ENCODE measurements at places on chromosomes 4 and X.

- DNase-seq: no peak
Measured at GRCh38 chrX:143002206-143002605, 23.5 kb upstream of the SPANXN4 start.

GRCh38 chr4:1154126-1154522 lies 18.3 kb downstream of the SPON2 start:
- no peak for DNase-seq

DNA sequence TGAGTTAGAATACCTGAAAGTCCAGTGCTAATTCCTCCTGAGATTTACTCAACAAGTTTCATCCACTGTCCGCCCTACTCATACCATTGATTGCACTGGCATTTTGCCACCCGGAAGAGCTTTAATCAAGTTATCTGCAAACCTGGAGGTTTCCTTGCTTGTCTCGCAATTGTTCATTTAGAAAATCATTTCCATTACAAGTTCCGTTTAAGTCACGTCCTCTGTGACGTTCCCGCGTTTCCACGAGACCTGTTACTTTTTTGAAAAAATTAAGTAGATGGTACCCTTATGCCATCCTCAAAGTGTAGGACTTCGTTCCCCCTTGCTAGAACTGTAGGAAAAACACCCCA lies 761 bp upstream of the FRYL start:
- DNase-seq: no peak

DNA sequence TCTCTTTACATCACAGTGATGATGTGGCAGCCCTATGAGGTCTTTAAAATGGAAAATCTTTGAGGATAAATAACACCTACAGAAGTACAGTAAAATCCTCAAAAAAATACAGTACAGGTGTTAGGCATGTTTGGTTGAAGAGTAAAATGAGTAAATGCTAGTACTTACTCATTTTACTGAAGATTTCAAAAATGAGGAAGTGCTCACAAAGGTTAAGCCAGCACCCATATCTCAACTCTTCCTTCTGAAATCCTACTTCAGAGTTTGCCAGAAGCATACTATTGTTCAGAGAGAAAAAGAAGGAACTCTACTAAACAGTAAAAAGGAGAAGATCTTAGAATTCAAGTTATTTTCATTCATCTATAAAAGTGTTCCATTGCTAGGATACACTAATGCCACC lies 130.9 kb downstream of the CBR4 start:
- DNase-seq: no peak

DNA sequence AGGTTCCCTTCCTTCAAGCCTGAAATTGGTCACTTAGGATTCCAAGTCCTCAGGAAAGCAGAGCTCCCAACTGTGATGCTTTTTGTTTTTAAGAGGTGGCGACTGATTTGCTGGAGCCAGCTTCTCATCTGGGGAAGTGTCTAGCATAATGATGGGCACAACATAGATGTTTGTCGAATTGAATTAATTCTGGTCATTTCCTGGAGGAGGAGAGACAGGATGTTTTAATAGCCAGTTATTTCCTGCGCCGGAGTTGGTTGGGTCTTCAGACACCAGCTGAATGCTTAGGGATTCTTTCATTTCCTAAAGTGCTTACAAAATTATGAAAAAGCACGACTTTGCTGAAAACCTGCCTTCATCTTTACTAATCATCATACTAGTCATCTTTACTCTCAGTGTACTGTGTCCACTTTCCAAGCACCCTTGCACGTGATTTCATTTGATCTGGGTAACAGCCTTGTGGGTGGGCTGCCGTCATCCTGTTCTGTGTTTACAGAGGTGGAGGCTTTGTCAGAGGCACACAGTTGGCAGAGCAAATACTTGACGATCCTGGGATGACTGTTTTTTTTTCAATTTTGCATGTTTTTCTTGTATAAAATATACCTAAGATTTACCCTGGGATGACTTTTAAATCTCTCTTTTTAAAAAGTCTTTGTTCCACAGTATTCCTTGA lies 49.5 kb downstream of the RGS12 start:
- DNase-seq: no peak

- DNase-seq: no peak
Measured at GRCh38 chrX:150257353-150258175, 105.6 kb upstream of the MAMLD1 start.

DNA sequence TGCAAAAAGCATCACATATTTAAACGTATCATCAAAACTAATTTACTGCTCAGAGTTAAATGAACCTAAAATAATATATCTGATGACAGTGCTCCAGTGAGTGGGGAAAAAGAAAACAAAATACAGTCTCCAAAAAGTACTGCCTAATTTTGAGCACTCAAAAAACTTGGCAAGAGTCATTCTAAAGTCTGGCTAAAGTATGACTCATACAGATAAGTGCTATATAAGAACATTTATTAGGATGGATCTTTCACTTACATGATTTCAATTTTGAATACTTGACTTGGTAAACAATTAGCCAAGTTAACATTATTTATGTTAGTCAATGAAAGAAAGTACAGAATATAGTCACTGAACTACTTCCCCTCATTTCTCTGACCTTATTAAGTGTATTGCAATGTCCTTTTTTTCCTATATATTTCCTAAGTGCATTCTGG lies 27.2 kb downstream of the FBXO8 start:
- DNase-seq: peak; percentile 13

GRCh38 chrX:107935664-107936433 lies 46.3 kb downstream of the TEX13B start:
- DNase-seq: peak; percentile 14

GRCh38 chrX:63686878-63687714 lies 97.9 kb downstream of the ARHGEF9 start:
- DNase-seq: peak; percentile 3

- no peak for DNase-seq
Measured at GRCh38 chr4:170256807-170257206, 167.1 kb upstream of the AADAT start.

- DNase-seq: no peak
Measured at GRCh38 chr4:19992471-19993093, 259.1 kb upstream of the SLIT2 start.

DNA sequence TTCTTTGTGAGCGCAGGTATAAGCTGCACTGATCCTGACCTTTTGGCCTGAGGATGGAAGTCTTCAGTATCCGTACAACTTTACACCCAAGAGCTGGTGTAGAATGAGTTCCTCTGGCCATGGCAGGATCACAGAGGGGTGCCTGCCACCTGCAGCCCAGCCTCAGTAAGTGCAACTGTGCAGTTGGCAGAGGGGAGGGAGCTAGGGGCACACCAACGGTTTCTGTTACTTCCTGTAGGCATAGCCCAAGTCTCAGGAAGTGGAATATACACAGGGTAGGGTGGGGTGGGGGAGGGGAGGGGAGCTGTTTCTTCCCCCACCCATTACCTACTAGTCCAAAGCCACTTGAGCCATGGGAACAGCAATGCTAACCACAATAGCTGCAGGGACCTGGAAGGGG lies 85.4 kb upstream of the GBA3 start:
- peak; percentile 28 for DNase-seq

DNA sequence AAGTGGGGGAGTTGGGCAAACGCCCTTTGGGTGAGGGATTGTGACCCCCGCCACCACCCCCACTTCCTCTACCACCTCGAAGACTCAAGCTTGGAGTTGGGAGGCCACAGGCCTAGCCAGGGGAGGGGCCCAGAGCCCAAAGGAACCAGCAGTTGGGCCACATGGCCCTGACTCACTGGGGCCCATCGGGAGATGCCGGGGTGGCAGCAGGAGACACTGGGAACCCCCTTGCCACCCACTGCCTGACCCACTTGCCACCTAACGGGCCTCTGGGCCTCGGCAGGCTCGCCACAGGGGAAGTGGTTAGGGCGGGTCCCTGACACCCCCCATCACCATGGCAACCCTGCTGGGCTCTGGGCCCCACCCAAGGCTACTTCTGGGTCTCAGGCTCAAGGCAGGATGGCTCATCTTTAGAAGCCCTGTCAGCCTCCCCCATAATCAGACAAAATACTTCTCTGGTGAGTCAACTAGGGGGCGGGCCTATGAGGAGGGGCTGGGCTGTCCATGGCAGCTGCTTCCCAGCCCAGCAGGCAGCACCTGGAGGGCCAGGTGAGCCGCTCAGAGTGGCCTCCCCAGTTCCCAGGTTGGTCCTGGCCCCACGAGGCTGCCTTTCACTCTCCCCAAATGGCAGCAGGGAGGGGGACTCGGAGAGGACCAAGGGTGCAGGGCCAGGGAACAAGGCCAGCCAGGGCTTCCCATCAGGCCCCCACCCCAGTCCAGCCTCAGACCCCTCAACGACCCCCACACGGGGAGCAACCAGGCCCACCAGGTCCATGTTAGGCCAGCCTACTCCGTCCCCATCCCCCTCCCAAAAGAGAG lies 5.6 kb downstream of the FLNA start:
- peak; percentile 92 for DNase-seq

DNA sequence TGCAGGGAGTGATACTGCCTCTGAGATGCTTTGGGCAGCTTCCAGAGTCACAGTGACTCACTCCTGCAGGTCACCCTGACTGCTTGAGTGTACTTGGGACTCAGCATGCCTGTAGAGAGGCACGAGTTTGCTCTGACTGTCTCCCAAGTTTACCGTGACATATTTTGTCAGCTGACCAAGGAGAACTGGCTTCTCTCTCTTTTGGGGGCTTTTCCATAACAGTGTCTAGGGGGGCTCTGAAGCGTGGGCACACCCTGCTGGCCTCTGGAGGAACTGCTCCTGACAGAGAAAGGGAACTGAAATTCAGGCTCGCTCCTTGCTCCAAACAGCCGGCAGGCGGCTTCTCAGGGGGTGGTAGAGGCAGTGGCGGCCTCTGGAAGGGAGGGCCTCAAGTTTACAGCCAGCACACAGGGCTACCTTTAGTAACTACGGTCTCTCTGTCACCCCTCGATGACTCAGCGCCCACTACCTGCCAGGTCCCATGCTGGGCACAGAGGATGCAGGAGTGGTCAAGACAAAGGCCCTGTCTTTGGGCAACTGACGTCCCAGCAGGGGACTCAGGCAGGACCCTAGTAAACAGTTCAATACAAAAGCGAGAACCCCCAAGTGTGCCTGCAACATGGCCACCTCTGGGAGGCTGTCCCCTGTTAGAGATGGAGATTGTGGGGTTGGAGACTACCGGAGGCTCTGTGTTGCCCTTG lies 17.8 kb downstream of the ZNF185 start:
- DNase-seq: no peak

DNA sequence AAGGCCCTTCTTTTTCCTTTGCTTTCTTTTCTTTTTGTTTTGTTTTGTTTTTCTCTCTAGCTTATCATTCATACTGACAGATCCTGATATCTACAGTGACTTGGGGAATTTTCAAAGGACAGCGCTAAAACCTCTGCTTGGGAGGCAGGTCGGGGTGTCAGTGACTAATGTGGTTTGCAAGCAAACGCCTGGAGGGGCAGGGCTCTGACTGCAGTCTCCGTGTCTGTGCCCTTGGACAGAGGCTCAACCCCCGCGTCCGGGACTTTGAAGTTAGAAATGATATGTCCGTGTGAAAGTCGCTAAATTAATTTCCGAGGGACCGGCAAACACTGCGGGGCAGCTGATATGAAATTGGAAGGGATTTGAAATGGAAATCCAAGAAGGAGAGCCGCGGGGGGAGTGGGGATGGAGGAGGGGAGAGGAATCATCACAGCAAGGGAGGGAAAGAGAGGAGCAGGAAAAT lies 312.4 kb downstream of the DHRSX start:
- DNase-seq: peak; percentile 27

- DNase-seq: peak; percentile 64
Measured at GRCh38 chr4:31788676-31789075, 1068.5 kb downstream of the PCDH7 start.

- DNase-seq: no peak
Measured at GRCh38 chrX:351736-352135, 33.1 kb upstream of the GTPBP6 start.

GRCh38 chrX:57266871-57267270 lies 19.6 kb upstream of the FAAH2 start:
- no peak for DNase-seq

DNA sequence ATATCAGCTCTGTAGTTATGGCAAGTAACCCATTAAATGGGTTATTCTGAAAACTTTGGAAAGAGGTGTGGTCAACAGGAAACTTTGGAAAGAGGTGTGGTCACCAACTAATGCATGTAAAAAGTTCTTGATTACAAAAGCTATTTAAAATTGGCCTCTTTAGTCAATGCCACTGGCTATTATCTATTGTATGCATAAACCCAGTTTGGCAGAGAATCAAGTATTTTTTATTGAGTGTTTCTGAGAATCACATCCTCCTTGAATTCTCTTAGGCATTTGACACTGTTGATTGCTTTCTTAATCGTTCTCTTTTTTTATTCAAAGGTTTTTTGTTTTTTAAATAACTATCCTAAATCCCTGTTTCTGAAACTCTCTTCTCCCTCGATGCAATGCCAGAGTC lies 7.5 kb downstream of the P2RY4 start:
- DNase-seq: no peak

GRCh38 chrX:108348525-108348924 lies 89.7 kb downstream of the COL4A6 start:
- DNase-seq: no peak

- no peak for DNase-seq
Measured at GRCh38 chr4:74042681-74043080, 4.2 kb upstream of the CXCL3 start.

- DNase-seq: no peak
Measured at GRCh38 chr4:189202182-189202868, 738.3 kb upstream of the FRG1 start.

DNA sequence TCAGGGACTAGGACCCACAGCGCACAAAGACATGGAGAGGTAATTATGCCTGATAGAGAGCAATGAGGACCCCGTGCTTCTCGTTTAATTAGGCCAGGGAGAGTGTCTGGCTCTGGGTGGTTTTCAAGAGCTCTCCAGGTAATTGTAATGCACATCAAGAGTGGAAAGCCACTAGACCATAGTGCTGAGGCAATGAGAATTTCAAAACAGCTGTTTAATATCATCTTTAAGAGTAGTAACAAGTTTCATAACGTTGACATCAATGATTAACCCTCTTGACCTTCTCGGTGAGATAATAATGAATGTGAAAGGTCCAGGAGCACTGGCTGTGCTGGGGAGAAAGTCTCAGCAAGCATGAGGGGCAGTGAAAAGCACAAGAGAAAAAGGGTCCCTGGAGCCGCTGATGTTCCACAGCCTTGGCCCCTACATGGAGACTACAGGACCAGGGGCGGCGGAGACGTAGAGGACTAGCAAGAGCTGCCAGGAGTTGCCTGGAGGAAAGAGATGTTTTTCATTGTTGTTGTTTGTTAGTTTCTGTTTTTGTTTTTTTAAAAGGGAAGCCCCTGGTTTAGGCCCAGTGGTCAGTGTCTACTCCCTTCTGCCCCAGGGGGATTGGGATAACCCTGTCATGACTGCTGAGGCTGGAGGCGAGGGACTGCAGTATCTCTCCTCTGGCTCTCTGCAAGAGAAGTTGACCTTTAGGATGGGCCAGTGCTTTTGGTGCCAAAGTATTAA lies 14.8 kb upstream of the CXCR3 start:
- DNase-seq: no peak

DNA sequence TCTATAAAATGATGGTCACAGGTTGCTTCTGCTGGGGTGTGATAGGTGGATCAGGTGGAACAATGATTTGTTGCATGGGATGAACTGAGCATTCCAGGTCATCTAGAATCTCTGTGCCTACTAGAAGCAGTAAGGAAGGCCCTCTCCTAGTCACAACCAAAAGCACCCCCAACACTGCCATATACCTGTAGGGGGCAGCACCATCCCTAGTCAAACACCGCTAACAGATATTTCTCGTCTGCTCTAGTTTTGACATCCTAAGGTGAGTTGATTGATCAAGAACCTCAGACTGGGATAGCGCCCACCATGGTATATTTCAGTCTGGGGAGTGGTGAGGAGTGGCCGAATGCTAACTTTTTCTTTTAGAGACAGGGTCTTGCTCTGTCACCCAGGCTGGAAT lies 160.2 kb downstream of the NHS start:
- peak; percentile 1 for DNase-seq

- DNase-seq: no peak
Measured at GRCh38 chr4:37232315-37232714, 12.2 kb upstream of the NWD2 start.

GRCh38 chr4:2443061-2443730 lies 24.4 kb downstream of the CFAP99 start:
- no peak for DNase-seq
